NCI-H146 (cell line): ENCODE measurements at places on chromosomes 16 and 17.

DNA sequence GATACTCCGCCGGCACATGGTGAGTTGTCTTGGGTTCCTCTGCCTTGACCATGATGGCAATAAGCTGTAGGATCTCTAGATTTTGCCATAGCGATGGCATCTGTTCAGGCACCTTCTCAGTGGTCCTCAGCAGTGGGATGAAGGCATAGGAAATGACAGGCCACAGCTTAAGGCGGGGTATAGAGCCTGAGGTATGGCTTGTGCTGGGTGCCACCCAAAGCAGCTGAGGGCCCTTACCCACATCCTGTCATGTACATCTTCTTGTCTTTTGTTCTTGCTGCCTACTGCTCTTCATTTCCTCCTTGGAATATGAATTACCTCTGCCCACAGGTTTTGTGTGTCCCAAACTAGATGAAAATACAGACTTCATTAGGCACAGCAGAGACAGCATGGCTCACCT, 29.5 kb downstream of the KAT7 start:
- no peak for DNase-seq

DNA sequence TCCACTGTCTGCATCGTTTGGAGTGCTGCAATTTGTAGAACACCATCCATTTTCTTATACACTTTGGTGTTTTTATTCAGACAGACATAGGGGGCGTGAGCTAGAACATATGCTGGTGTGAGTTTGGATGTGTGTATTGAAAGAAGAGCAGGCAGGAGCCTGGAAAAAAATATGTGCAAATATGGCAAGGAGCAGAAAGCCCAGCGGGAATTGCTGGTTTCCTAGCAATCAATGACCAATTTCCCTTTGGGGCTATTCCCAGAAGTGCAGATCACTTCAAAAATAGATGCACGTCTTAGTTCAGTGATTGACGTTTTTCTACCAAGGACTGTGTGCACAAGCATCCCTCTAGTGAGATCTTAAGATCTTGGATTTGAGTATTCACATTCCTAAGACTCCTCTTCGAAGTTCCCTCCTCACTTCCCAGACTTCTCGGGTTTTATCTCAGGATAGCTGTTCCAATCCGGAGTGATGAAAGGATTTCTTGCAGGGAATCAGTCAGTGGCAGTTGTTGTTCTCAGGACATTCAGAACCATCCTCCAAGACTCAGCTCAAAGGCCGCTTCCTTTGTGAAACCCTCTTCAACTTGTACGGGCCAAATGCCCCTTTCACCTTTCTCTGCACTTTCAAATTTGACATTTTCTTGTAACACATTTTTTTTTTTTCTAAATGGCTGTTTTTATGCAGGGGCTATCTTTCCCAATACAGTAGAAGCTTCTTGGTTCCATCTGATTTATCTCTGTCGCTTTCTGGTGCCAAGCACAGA, 268.7 kb upstream of the ASIC2 start:
- DNase-seq, result no peak

GRCh38 chr17:27368980-27369379, 75.1 kb downstream of the WSB1 start:
- DNase-seq, result no peak

GRCh38 chr17:29149431-29150064, 30.6 kb downstream of the MYO18A start:
- no peak for DNase-seq

DNA sequence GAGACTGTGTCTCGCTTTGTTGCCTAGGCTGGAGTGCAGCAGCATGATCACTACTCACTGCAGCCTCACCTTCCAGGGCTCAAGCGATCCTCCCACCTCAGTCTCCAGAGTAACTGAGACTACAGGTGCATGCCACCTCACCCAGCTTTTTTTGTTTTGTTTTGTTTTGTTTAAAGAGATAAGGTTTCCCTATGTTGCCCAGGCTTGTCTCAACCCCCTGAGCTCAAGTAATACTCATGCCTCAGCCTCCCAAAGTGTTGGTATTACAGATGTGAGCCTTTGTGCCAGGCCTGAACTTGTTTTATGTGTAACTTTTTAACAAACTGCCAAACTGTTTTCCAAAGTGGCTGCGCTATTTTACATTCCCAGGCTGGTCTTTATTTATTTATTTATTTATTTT, 41.8 kb upstream of the NUDT7 start:
- DNase-seq, result no peak

DNA sequence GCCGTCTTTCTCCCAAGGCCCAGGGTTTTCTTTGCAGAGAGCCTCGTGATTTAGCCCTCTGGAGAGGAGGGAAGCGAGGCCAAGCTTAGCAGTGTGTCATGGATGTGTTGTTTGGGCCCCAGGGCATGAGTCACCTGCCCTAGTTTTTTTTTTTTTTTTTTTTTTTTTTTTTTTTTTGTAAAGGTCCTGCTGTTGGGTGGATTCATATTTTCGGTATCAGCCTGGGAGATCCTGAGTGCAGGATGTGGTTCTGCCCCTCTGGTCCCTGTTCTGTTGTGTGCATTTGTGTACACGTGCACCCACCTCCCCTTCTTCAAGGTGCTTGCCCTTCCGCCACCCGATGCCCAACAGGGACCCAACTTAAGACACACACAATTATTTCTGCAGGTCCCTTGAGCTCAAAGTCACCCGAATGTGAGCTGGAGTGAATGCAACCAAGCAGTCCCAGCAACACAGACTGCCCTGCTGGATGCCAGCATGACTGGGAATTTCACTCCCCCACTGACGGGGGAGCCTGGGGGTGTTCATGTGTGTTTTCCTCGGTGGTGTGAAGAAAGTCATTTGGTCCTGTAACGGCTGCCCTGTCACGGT, 265.8 kb upstream of the TNRC6C start:
- no peak for DNase-seq

GRCh38 chr16:82169861-82170845, at the start of gene MPHOSPH6:
MPHOSPH6 (minus strand) TSS chr16:82170224; CDS start chr16:82170175, 49 bp downstream.
- DNase-seq, result peak; percentile 82

DNA sequence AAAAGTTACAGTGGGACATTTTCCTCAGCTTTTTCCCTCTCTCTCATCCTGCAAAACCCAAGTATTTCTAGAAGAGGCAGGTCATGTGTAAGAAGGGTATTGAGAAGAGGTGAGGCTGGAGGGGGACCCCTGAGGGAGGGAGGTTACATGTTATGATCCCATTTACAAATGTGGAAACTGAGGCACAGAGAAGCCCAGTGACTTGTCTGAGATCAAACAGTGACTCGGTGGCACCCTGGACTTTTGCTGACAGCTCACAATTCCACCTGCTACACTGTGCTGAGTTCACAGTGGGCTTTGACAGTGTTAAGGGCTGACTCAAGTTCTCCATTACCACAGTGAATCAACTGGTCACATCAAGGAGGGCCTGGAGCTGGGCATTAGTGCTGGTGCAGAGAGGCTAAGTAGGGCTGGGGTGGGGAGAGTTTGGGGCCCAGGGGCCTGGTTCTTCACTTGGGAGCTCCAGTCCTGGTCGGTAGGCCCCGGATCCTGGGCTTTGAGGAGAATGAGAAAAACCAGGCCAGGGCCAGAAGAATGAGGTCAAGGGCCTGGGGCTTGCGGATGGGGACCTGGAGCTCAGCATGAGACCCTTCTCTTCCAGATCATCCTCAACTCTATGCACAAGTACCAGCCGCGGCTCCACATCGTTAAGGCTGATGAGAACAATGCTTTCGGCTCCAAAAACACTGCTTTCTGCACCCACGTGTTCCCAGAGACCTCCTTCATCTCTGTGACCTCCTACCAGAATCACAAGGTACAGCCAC, 26.0 kb downstream of the TBX4 start:
- DNase-seq, result no peak

- DNase-seq, result no peak
Observed at GRCh38 chr16:9661336-9662017, 520.8 kb downstream of the GRIN2A start.

- no peak for DNase-seq
Observed at GRCh38 chr17:17130077-17130844, 75.9 kb downstream of the PLD6 start.

GRCh38 chr17:19876529-19877161, 8.9 kb upstream of the ULK2 start:
- DNase-seq, result no peak

GRCh38 chr17:75769536-75769935, 4.5 kb upstream of the GALK1 start:
- peak; percentile 97 for DNase-seq

- no peak for DNase-seq
Observed at GRCh38 chr17:28071179-28071578, 28.7 kb downstream of the NLK start.

DNA sequence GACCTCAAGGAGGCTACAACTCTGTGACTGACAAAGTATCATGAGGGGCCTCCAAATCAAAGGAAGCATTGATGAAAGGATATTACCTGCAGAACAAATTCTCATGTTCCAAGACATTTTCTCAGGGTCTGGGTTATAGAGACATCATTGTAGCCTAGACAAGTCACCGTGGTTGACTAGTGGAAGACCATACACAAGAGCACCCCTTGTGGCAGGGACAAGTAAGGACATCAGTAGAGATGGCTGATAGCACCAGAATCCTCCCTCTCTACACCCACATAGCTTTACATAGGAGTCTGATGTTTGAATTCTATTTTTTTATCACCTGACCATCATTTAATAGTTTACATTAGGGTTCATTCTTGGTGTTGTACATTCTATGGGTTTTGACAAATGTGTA, 32.5 kb upstream of the CDH8 start:
- no peak for DNase-seq

GRCh38 chr17:6241381-6241780, 171.2 kb downstream of the WSCD1 start:
- DNase-seq, result no peak

DNA sequence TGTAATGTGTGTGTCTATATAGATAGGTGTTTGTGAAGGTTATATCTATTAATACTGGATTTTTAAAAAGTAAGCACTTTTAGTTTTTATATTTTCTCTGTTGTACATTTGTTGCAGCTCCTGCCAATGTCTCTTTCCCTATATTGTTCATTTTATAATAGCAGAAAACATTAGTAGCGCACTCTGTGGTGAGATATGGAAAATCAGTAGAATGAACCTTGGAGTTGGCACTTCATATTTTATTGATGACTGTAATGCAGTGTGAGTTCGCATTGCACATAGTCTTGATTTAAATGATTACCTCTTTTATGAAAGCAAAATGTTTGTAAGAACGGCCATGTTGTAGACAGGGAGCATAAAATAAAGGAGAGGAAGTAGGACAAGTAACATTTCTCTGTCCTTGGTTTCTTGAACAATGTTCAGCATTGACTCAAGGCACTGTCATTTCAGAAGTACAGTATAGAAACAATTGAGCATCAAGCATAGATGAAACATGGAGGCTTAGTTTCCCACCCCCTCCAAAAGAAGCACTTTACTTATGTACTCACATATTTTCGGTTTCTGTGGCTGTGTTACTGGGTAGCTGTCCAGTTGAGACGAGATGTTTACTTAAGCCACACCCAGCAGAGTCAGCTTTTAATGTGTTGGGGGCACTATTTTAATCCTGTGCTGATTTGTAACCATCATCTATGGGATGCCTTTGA, 74.0 kb downstream of the TANC2 start:
- DNase-seq, result peak; percentile 28

- DNase-seq, result peak; percentile 45
Observed at GRCh38 chr16:70635336-70636016, 10.9 kb upstream of the IL34 start.

- no peak for DNase-seq
Observed at GRCh38 chr17:13939222-13939621, 130.1 kb upstream of the COX10 start.

DNA sequence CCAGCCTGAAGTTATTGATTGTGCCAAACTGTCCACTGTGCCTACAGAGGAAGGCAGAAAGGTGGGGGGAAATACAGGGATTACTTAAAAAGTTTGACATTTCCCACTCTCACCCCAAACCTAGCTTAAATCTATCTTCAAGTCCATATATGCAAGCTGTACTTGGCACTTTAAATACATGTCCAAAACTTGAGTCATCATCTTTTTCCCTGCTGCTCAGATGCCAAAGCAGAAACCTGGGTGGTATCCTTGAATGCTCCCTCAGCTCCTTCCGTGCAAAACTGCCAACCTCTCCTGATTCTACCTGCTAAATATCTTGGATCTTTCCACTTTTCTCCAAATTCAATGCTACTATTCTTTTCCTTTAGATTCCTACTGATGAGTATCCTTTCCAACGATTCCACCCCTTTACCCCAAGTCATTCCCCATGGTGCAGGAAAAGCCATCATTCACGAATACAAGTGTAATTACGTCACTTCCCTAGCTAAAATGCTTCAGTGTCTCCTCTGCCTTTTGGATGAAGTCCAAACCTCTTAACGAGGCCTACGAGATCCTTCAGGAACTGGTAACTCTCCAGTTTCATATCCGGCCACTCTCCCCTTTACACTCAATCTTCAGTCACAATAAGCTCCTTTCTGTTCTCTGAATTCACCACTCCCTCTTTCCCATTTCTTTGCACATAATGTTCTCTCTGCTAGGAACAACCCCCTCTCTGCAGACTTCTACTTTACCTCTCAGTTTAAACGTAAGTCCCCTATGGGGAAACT, 9.3 kb downstream of the BECN1 start:
- no peak for DNase-seq

- DNase-seq, result no peak
Observed at GRCh38 chr16:17835118-17835876, 364.5 kb upstream of the XYLT1 start.

GRCh38 chr16:79191933-79192332, 408.6 kb downstream of the MAF start:
- no peak for DNase-seq

DNA sequence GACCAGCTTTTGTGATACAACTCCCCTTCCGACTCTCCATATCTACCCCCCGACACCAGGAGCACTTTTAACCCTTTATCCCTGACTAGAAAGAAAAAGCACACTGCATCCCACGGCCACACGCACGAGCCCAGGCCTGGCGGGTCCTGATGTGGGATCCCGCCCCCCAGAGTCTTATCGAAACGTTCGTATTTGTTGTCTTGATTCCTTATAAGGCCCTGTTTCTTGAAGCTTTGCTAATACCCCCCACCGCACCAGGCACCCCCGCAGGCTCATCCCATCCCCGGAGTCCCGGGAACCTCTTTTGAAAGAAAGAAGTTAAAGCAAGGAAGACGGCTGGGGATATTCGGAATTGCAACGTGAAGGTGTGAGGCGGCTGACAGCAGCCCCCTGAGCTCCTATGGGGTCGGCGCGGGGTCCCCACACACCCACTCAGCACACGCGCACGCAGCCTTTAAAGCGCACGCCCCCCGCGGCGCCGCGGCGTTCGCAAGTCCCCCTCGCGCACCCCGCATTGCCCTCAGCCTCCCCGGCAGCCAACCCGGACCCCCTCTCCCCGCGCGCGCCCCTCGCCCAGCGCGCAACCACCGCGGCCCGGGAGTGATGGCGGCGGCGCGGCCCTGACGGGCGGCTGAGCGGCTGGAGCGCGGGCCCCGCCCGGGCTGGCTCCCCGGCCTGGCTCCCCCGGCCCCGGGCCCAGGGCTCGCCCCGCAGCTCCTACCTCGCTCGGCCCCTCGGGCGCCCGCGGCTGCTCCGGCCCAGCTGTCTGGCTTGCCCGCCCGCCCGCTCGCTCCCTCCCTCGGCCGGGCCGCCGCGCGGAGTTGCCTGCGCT, 448 bp downstream of the STAT5B start:
- DNase-seq, result peak; percentile 30

DNA sequence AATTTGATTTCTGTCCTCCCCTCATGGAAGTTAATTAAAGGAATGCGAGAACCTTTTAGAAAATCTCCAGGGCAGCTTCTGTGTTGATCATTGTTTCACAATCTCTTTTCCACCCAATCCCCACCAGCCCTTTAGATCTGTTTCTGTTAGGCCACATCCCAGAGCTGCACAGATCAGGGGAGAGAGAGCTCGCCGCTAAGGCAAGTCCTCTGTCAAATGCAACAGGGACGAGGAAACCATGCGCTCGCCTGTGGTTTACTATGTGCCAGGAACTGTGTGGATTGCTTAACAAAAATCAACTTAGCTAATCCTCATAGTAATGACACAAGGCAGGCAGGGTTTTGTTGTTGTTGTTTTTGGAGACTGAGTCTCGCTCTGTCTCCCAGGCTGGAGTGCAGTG, 115.4 kb downstream of the SALL1 start:
- no peak for DNase-seq
